ENCODE measurements at places on chromosomes 1 and 21. TPM values are rescaled to one million over a fixed set of nuclear protein-coding genes. Genes with fewer than 3 reads are reported as not detected.

GRCh38 chr1:242219905-242220304 is 221.0 kb upstream of the MAP1LC3C start:
- DNase-seq = no peak

Gene PDPN
- polyA plus RNA-seq = 29.9 TPM

GRCh38 chr1:23209770-23210169 is 7.5 kb downstream of the HTR1D start:
- DNase-seq = no peak

Gene RAB25
- 159 TPM for polyA plus RNA-seq
